ENCODE measurements at places on chromosomes 7 and 10.

DNA sequence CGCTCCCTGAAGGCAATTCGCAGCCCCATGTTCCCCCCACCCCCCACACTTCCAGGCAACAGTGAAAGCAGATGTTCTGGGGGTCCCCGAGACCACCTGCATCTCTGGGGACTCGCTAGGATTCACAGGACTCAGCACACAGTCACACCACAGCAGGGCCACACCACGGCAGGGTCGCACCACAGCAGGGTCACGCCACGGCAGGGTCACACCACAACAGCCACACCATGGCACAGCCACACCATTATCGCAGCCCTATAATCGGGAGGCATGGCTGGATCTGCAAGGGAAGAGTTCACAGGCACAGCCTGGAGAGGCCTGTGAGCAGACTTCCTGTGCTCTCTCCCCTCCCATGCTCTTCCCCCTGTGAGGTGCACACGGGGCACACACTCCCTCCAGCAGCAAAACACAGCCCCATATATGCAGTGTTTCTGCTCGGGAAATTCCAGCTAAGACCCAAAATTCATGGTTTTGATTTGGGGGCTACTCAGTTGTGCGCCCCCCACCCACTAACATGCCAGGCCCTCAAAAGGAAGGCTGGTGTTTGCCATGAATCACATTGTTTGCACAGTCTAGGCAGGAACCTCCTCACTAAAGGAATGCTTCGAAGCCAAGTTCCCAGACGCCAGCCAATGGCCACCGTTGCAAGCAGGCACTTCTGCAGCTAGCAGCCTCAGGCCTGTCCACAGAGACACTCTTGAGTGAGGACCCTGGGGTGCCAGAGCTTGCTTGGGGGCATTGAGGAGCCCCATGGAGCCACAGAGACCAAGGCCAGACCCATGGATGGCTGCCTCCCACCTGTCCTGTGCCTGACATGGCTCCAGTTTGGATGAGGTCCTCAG, 7.0 kb upstream of the DPYSL4 start:
- no peak for DNase-seq

DNA sequence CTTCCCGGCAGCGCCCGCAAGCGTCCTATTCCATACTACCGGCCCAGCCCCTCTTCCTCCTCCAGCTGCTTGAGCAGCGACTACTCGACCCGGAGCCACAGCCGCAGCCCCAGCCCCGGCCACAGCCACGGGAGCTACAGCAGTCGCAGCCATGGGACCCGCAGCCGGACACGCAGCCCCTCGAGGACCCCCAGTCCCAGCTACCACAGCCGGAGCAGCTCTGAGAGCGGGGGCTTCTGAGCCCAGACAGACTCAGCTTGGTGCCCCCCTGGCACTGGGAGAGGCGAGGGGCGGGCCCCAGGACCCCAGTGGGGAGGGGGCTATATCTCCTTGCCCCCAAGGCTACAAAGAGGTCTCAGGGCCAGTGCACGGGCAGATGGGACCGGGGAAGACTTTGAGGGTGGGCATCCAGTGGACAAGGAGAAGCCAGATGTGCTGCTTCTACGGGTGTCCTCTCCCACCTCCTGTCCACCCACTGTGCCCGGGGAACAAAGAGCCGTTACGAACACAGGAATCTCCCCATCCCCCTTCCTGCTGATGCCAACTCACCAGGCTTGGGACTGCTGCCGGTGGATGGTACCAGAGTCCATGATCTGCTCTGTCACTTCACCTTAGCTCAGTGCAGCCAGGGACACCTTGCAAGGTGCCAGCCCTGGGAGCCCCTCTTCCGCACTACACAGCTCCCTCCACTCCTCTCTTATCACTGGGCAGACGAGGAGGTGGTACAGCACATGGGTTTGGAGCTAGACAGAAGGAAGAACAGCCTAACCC, 16.7 kb upstream of the HSPB1 start:
- DNase-seq = no peak

DNA sequence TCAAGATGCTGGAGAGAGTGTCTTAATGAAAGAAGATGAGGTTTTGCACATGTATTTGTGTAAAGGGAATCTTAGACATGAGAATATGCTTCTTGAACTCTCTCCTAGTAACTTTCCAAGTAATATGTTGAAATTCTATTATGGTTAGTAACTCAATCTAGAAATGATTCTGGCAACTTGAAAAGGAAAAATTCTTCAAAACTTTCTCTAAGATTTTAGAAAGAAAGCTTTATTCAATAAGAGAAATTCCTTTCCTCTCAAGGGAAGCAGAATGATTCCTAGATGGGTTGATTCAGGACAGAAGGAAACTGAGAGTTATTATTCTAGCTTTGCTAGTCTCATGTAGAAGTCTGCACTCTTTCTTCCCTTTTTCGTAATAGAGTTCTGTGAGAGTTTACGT, 364.3 kb upstream of the PLXDC2 start:
- no peak for DNase-seq

DNA sequence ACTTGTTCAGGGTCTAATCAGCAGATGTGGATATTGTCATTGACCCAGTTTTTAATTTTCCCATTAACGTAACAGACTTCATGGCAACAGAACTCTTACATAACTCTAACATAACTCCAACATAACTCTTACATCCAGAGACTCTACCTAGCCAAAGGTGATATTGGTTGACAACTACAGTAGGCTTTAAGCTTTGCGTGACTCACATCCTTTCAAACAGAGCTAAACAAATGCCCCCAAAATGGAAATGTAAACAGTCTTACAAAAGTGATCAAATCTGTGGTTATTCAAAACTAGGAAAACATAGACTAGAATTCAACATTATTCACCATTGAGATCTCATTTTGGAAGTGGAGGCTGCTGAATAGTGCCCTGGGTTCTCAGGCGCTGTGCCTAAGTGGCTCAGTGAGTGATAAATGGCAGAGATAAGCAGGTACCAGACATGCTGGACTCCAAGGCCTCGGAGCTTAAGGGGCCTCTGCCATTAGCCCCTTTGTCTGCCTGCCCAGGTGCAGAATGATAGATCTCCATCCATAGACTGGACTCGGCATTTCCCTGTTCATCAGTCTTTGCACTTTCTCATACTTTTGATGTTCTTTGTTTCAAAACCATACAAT, 34.3 kb upstream of the BTBD16 start:
- DNase-seq = no peak

- DNase-seq = no peak
Observed at GRCh38 chr7:52936750-52937149, 98.7 kb upstream of the POM121L12 start.

GRCh38 chr10:33323721-33324120, 10.7 kb downstream of the NRP1 start:
- DNase-seq = no peak

DNA sequence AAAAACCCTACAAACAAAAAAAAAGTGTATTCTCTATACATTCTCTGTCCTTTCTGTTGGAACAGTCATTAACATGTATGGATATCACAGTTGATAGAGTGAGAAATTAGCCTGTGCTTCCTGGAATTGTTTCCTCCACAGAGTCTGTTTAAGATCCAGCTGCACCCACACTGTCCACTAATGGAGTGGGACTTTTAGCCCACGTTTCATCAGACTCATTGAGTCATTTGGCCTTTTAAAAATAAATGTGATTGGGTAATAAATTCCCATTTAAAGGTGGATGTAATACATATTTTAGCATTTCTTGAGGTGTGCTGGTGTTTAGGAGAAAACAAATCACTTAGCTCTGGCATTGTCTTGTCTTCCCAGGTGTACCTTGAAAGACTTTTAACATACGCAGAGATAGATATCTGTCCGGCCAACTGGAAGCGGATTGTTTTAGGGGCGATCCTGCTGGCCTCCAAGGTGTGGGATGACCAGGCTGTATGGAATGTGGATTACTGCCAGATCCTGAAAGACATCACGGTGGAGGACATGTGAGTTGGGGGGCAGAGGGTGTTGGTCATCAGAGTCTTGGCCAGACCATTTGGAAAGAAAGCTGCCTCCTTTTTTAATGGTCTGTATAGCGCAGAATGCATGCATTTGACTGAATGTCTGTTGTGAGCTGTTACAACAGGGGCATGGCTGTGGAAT, 52.3 kb upstream of the GJD4 start:
- DNase-seq = no peak

DNA sequence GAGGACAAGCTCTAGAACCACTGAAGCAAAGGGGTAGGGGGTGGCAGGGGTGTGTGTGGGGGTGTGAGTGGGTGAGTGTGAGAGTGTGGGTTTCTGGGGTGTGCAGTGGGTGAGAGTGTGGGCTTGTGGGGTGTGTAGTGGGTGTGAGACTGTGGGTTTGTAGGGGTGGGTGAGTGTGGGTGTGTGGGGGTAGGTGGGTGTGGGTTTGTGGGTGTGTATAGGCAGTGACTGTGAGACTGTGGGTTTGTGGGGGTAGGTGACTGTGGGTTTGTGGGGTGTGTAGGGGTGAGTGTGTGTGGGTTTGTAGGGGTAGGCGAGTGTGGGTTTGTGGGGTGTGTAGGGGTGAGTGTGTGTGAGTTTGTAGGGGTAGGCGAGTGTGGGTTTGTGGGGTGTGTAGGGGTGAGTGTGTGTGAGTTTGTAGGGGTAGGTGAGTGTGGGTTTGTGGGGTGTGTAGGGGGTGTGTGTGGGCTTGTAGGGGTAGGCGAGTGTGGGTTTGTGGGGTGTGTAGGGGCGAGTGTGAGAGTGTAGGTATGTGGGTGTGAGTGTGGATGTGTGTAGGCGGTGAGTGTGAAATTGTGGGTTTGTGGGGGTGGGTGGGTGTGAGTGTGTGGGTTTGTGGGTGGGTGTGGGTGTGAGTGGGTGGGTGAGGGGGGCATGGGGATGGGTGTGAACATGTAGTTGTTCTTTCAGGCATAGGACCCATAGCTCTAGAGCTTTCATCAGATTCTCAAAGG, 8.8 kb downstream of the NOS3 start:
- no peak for DNase-seq

- DNase-seq = no peak
Observed at GRCh38 chr7:95684505-95684904, 87.8 kb upstream of the DYNC1I1 start.

GRCh38 chr10:31126593-31126992, 94.9 kb upstream of the ZNF438 start:
- no peak for DNase-seq

DNA sequence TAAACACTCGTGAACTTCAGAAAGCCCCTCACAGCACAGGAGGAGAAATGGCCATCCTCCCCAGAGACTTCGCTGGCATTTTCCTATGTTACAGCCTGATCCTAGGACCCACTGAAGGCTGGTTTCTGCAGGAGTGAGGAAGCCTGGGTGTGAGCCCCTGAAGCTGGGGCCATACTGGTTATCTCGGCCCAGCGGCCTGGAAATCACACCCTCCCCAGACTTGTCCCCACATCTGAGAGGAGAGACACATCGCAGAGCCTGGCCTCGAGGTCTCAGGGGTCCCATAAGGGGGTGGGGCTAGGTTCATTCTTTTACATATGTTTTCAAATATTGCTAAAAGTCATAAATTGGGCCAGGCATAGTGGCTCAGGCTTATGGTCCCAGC, 17.5 kb upstream of the RET start:
- DNase-seq = no peak
